ENCODE measurements at places on chromosomes 4 and X. TPM values are rescaled to one million over a fixed set of nuclear protein-coding genes. Genes with fewer than 3 reads are reported as not detected.

GRCh38 chr4:101290654-101291053, 56.7 kb downstream of the PPP3CA start:
- DNase-seq, result no peak

- DNase-seq, result no peak
These were observed 65.6 kb downstream of the RAB40A start for GRCh38 chrX:103453655-103454054.

DNA sequence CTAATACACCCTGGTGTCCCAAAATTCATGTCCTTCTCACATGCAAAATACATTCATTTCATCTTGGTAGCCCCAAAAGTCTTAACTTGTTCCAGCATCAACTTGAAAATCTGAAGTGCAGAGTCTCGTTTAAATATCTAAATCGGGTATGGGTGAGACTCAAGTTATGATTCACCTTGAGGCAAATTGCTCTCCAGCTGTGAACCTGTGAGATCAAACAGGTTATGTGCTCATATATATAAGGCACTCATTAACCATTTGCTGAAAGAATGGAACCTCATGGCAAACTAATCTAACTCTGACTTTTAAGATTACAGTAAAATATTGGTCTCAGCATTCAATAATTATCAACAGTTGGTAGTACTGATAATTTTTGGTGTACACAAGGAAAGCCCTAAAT, 55.5 kb downstream of the PDLIM5 start:
- DNase-seq, result no peak

Gene SLC9B1
- total RNA-seq, result 0.28 TPM

DNA sequence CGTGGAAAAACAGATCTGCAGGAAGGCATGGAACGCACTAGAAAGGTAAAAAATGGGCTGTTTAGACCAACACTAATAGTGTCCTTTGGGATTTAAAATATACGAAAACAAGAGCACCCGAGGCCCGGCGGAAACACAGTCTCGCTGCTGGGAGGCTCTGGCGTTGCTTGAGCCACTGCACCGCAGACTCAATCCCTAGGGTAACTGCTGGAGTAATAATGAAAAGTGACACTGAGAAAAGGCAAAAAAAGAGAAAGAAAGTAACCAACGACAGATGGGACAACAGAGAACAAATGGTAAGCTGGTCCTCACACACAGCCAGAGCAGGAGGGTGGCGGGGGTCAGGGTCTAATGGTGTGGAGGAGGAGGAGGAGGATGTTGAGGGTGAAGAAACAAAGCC, 15.4 kb downstream of the IRAK1 start:
- DNase-seq, result no peak

Gene TMSB15C
- 4.7 TPM for total RNA-seq

GRCh38 chrX:42900947-42901346, 123.0 kb upstream of the PPP1R2C start:
- no peak for DNase-seq

DNA sequence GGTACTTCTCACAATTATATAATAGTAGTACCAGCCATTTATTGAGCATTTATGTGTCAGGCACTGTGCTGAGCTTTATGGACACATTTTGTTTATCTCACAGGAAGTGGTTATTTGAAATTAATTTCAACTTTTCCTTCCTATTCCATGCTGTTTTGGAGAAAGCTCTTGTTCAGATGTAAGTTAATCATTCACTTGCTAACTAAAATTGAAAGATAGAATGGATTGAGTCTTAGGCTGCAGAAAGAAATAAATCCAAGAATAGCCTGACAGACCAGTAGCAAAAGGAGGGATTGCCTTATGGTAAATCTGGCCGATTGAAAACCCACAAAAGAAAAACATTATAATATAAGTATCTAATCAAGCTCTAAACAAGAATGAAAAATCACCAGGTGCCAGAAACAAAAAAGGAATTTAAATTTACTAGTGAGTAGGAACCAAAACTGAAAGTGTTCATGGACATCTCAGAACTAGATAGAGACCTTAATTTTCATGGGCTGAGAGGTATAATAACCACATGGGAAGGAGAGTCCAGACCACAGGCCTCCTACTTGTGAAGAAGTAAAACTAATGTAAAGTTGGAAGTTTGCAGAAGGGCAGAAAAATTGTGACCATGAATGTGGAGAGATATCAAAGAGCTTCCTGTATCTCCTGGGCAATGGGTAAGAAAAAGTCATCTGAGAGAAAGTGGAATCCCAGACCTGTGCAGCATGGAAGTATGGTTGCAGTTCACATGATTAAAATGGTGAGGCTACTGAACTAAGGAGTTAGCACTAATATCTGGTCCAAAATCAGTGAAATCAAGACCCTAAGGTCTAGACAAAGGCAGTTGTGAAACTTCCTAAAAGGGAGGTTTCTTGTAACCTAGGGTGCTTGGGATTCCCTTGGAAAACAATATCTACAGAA, 38.0 kb downstream of the RADX start:
- DNase-seq, result no peak
